A549 treated with RU486 at 1 μM for 4 hours (cell line): ENCODE measurements at places on chromosomes 3 and 15. TPM values are rescaled to one million over a fixed set of nuclear protein-coding genes. Genes with fewer than 3 reads are reported as not detected.

RYR3 gene
- total RNA-seq, result 0.05 to 0.07 TPM in 2 of 5 replicates, not detected in the others

CHRM5 gene
- not detected in 5 replicates for total RNA-seq

GNAT1 gene
- total RNA-seq, result not detected in 5 replicates

C3orf22 gene
- total RNA-seq, result not detected in 5 replicates

KLHL6 gene
- total RNA-seq, result not detected in 5 replicates

GOLGA6L7 gene
- total RNA-seq, result not detected in 5 replicates

IRAK2 gene
- total RNA-seq, result 26.7 to 32.0 TPM (median 28.4 TPM) in 5 replicates

ATP13A5 gene
- total RNA-seq, result not detected in 5 replicates

RPS27L gene
- 395 to 420 TPM (median 407 TPM) in 5 replicates for total RNA-seq

DUOXA1 gene
- total RNA-seq, result 0.09 to 0.11 TPM (median 0.10 TPM) in 4 of 5 replicates, not detected in the other

TRIP4 gene
- total RNA-seq, result 23.5 to 33.1 TPM (median 24.9 TPM) in 5 replicates

AHSG gene
- 0.18 TPM in 1 of 5 replicates, not detected in the others for total RNA-seq

LRRC31 gene
- total RNA-seq, result not detected in 5 replicates

GP5 gene
- 0.03 TPM in 1 of 5 replicates, not detected in the others for total RNA-seq

SEC22C gene
- 22.8 to 33.4 TPM (median 31.1 TPM) in 5 replicates for total RNA-seq

WDR93 gene
- 0.15 to 0.17 TPM (median 0.15 TPM) in 3 of 5 replicates, not detected in the others for total RNA-seq

CFAP92 gene
- not detected in 5 replicates for total RNA-seq

TAGLN3 gene
- total RNA-seq, result 0.46 TPM in 1 of 5 replicates, not detected in the others

P2RY13 gene
- not detected in 5 replicates for total RNA-seq
